NCI-H1417 (cell line): ENCODE measurements at places on chromosomes 3 and 15.

- DNase-seq = no peak
Observed at GRCh38 chr3:76199382-76199781, 414.0 kb upstream of the ZNF717 start.

DNA sequence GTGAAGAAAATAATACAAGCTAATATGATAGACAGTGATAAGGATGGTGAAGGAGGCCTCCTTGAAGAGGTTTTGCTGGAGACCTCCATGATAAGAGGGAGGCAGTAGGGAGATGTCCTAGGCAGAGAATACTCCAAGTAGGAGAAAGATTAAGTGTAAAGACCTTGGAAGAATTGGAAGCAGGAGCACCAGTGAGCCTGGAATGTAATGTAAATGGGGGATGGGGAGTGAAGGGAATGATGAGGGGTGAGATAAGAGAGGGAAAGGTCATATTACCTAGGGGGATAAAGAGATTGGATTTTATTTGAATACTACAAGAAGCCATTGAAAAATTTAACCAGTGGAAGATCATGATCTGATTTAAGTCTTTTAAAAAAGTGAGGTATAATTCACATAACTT, 41.7 kb upstream of the ARL14 start:
- no peak for DNase-seq

- DNase-seq = peak; percentile 18
Observed at GRCh38 chr15:70466305-70466704, 297.1 kb downstream of the UACA start.

DNA sequence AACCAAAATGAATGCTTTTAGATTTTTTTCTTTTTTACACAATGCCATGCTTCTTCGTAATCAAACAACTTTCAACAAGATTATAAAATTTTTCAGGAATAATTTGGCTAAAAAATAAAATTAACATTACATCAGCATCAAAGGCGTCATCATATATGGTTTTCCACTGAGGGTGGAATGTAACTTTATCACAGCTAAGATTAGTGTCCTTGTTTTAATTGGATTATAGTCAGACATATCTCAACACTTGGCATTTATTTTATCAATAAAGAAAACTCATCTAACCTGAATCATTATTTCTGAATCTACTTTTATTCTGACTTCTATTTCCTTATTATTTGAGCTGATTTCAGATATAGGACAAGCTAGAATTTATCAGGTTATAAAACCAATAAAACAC, 1.6 kb downstream of the NRG4 start:
- DNase-seq = no peak

- peak; percentile 25 for DNase-seq
Observed at GRCh38 chr3:59043391-59043790, 6.4 kb downstream of the CFAP20DC start.

DNA sequence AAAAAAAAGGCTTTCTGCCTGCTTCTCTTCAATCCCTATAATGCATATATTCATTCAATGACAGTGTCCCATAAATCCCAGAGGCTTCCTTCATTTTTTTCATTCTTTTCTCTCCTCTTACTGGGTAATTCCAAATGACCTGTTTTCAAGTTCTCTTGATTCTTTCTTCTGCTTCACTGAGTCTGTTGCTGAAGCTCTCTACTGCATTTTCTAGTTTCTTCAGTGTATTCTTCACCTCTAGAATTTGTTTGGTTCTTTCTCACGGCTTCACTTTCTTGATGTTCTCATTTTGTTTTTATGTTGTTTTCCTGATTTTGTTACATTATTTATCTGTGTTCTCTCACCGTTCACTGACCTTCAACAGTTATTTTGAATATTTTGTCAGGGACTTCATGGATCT, 141.6 kb downstream of the SCAPER start:
- no peak for DNase-seq

DNA sequence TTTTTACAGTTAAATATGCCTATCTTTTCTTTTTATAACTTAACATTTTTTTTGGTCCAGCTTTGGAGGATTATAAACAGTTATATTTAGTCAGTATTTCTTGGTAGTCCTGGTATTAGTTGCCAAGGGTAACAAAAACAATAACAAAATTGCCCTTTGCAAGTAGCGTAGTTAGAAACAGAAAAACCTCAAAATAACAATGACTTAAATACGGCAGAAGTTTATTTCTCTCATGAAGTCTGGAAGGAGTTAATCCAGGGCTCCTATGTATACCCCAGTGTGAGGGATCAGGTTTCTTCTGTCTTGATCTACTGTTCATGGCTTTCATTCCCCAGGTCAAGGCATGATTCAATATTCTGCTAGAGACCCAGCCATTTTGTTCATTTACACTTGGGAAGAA, 14.1 kb upstream of the MYH15 start:
- peak; percentile 11 for DNase-seq

DNA sequence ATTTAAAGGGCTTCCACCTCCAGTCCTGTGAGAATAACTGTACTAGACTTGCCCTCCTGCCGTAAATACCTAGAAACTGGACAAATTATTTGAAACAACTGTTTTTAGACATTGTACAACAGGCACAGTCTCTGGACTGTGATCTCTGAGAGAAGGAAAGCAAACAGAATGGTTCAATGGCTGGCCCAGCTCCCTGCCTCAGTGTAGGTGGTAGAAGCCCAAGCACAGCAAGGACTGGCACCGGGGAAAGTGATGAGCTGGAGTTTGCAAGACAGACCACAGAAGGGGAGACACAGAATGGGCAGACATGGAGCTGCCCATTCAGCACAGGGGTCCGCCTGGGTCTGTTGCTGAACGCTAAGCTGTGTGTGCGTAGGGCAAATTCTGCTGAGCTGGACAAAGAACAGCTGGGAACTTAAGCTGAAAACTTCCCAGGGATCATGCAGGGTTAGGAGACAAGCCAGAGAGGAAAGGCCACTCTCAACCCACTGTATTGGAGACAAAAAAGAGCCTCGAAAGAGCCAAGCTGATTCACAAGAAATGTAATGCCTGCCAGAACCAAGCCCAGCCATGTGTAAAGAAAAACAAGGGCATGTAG, 52.6 kb upstream of the SEC61A1 start:
- no peak for DNase-seq
